ENCODE measurements at places on chromosomes 6 and 20. TPM values are rescaled to one million over a fixed set of nuclear protein-coding genes. Genes with fewer than 3 reads are reported as not detected.

Gene UNC93A
- total RNA-seq, result not detected

Gene VGLL2
- 2.4 TPM for total RNA-seq

Gene CCN5
- 37.0 TPM for total RNA-seq

Gene HMGA1
- total RNA-seq, result 46.7 TPM

Gene TDRD6
- 0.36 TPM for total RNA-seq

DNA sequence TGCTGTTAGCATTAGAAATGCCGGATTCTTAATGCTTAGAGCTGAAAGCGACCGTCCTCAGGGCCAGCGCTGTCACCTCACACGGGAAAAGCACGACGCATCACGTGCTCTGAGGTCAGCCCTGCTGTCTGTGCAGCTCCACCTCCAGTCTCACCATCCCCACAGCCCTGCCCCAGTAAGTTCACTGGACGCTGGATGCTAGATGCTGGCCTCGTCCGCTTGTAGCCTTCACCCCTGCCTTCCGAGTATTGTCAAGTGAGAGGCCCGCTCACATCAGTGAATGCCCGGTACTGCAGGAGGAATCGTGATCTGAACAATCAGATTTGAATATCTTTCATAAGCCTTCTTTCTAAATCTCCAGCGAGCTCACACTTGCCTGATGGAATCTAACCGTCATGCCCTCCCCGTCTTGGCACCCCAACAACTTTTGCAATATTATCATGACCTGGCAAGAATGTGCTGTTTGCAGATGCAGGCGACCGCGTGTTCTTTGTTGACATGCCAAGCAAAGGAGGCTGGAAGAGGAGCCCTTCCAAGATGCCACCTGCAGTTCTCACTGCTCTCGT is 64.9 kb downstream of the DLL1 start:
- no peaks in the 10 kb centered on the region for H3K27me3 ChIP-seq
- H3K4me1 ChIP-seq, result peaks cover 16% of the 10 kb centered on the region
- H3K36me3 ChIP-seq, result no peaks in the 10 kb centered on the region
- H3K27ac ChIP-seq, result no peak overlapping the region
- no peak overlapping the region for H3K4me3 ChIP-seq
- DNase-seq, result no peak

DNA sequence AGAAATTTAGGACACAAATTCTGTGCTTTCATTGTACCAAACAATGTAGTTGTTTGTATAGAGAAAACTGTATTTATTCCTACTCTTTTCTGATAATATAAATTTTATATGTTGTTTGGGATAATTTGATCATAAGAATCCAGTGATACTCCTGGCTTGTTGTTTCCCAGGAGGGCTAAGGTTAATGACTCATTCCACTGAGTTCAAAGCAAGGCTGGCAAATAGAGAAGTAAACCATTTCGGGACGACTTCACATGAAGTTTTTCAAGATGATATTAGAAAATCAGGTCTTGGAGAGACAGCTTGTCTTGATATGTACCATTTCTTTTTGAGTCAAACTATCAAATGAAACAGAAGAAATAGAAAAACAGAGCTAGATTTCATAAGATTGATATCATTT is 326.1 kb upstream of the CNR1 start:
- no peak overlapping the region for H3K4me3 ChIP-seq
- peaks cover 12% of the 10 kb centered on the region for H3K27me3 ChIP-seq
- no peaks in the 10 kb centered on the region for H3K4me1 ChIP-seq

- no peak for DNase-seq
- no peaks in the 10 kb centered on the region for H3K36me3 ChIP-seq
- H3K27ac ChIP-seq, result no peak overlapping the region
- H3K4me3 ChIP-seq, result no peak overlapping the region
- H3K4me1 ChIP-seq, result peaks cover 8% of the 10 kb centered on the region
Observed at GRCh38 chr6:168962886-168963285, 290.8 kb downstream of the THBS2 start.

DNA sequence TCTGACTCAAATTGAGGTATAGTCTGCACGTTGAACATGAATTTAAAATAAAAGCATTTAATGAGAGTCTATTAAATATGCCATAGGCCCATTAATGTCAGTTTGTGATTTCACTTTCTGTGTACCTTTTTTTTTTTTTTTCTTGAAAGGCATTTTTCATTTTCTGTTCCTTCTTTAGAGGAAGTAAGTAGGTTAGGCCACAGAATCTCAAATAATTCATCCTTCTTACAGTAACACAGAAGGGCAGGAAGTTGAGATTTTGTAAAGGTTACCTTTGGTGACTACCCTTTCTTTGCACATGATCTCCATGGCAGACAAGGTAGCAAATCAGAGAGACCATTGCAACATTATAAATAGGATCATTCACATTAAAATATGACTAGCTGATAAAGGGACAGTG is 9.6 kb downstream of the L3MBTL3 start:
- H3K27me3 ChIP-seq, result no peaks in the 10 kb centered on the region
- H3K4me3 ChIP-seq, result no peak overlapping the region

- peaks cover 93% of the 10 kb centered on the region for H3K27me3 ChIP-seq
- no peak for DNase-seq
- H3K4me1 ChIP-seq, result no peaks in the 10 kb centered on the region
- no peak overlapping the region for H3K27ac ChIP-seq
Observed at GRCh38 chr20:967796-968742, 34.0 kb downstream of the RSPO4 start.

- peak; percentile 43 for DNase-seq
- peak overlapping the region; percentile 91 for H3K27ac ChIP-seq
- peak overlapping the region; percentile 77 for H3K4me3 ChIP-seq
- H3K36me3 ChIP-seq, result peaks cover 4% of the 10 kb centered on the region
- H3K4me1 ChIP-seq, result peaks cover 61% of the 10 kb centered on the region
Observed at GRCh38 chr20:33443006-33443511, 504 bp downstream of the SNTA1 start.

- no peaks in the 10 kb centered on the region for H3K36me3 ChIP-seq
- H3K27me3 ChIP-seq, result no peaks in the 10 kb centered on the region
- no peak overlapping the region for H3K4me3 ChIP-seq
- no peak overlapping the region for H3K27ac ChIP-seq
- DNase-seq, result no peak
Observed at GRCh38 chr6:134397676-134398075, 79.8 kb upstream of the SGK1 start.

DNA sequence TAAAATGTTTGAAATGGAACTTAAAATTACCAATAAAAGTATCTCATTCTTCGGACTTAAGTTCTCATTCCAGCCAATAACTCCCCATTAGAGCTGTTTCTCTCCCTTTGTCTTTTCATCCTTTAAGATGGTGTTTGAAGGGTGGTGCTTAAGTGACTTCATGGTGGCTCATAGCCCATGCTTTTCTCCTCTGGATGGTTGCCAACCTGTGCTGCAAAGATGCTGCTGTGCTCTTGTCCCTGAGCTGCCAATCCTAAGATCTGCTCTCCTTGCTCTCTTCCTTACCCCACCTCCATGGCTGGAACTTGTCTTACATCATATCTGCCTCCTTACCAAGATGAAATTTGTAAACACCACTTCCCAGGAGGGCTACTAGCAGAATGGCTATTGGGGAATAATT is 31.6 kb upstream of the PNRC1 start:
- no peaks in the 10 kb centered on the region for H3K27me3 ChIP-seq
- H3K4me3 ChIP-seq, result no peak overlapping the region
- DNase-seq, result no peak
- H3K36me3 ChIP-seq, result no peaks in the 10 kb centered on the region
